Cortex of kidney (tissue), 1 donor: ENCODE measurements at places on chromosomes 4 and X.

DNA sequence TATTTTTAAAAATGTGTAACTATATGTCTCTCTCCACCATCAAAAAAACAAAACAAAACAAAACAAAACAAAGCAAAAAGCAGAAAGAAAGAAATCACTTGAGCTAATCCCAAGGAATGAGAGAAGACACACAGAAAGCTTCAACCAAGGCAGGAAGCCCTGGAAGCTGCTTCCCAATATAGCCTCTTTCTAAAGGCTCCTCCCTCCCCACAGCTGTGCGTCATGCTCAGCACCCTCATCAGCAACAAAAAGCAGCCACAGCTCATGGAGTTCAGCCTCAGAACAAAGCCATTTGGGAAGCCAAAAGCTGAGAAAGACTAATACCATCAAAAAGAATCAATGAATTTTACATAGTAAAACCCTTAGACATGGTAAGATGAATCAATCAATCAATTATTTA is 501.6 kb upstream of the SMIM31 start:
- DNase-seq: no peak

DNA sequence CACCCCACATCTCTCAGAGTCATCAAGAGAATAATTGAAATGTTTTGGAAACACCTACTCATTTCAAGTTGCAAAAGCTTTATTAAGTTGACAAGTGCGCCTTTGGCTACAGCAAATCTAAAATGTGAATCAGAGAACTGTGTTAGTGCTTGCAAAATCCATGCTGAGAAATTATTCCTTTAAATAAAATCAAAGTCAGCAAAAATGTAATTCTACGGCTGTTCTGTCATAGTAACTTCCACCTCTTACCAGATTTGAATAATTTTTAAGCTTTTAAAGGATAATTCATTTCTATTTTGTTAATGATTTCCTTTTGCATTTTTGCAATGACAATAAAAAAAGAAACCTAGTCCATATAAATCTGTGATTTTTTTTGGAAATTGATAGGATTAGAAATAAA is 1779.1 kb downstream of the STIM2 start:
- no peak for DNase-seq

GRCh38 chrX:69140837-69141236 is 24.4 kb downstream of the PJA1 start:
- no peak for DNase-seq

DNA sequence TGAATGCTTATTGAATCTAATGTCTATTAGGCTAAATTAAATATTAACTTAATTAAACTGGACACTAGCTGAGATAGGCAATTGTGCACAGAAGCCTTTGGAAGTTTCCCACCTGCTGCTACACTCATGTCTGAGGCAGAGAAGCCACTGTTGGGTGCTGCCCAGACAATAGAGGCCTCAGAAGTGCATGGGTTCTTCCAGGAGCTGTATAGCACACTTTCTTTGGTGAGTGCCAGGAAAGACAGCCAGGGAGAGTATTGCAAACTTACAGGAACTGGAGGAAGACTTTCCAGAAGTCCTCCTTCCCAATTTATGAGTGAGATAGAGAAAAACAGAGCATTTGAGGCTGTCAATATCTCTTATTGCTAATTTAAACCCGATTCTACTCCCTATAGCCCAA is 89.9 kb downstream of the GPAT3 start:
- no peak for DNase-seq

GRCh38 chr4:43242606-43243005 is 350.1 kb downstream of the GRXCR1 start:
- DNase-seq: no peak

DNA sequence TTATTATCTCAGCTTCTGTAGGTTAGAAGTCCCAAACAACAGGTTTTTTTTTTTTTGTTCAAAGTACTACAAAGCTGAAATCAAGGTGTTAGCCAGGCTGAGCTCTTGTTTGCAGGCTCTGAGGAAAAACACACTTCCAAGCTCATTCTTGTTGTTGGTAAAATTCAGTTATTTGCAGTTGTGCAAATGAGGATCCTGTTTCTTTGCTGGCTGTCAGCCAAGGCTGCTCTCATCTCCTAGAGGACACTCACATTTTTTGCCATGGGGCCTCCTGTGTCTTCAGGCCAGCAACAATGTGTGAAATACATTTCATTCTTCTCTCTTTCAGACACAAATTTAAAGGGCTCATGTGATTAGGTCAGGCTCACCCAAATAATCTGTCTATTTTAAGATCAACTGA is 60.3 kb upstream of the HSD17B10 start:
- no peak for DNase-seq

- DNase-seq: no peak
Observed at GRCh38 chrX:40931921-40932320, 153.3 kb upstream of the USP9X start.

- DNase-seq: no peak
Observed at GRCh38 chr4:184246426-184246825, 28.8 kb upstream of the ENPP6 start.

GRCh38 chr4:186272699-186273391 is 6.9 kb downstream of the F11 start:
- no peak for DNase-seq

DNA sequence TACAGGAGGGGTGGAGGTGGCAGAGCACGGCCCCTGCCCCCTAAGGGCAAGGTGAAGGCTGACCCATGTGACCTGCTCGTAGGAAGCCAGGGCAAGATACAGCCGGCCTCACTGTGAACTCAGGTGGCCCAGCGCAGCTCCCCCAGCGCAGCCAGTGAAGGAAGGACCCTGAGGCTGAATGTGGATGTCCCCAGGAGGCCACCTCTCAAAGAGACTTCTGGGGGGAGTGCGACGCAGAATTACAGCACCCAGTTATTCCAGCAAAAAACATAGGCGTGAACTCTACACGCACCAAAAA is 52.6 kb downstream of the ZFYVE28 start:
- DNase-seq: no peak

DNA sequence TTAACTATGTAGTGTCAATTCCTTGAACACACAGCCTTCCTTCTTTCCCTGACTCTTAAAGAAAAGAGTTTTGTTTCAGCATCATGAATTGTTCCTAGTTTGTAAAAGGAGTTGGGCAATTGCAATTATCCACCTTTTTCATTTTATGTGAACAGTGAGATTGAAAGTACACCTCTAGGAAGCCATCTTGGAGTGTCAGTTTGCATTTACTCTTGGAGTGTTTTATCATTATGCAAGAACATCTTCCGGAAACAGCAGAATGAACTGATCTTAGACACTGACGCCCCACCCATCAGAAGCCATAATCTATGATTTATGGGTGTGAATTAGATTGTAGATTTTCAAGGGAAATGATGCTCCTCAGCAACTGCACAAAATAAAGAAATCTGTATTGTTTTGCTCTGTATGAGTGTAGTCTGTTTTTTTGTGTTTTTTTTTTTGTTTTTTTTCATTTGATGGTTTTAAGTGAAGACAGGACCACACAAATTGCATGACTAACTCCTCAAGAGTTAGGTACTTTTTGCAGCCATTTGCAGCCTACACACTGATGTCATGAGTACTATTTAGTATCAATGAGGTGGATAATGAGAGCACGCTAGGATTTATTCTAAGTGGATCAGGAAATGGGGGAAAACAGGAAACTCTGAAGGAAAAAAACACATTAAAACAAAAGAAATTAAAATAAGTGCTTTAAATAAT is 19.5 kb upstream of the FGF2 start:
- DNase-seq: no peak

- DNase-seq: no peak
Observed at GRCh38 chr4:173490256-173490655, 39.8 kb downstream of the HAND2 start.

DNA sequence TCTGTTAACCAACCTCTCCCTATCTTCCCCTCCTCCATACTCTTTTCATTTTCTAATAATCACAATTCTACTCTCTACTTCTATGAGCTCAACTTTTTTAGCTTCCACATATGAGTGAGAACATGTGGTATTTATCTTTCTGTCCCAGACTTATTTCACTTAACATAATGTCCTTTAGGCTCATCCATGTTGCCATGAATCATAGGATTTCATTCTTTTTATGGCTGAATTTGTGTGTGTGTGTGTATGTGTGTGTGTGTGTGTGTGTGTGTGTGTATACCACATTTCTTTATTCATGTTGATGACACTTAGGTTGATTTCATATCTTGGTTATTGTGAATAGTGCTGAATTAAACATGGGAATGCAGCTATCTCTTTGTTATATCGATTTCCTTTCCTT is 37.4 kb downstream of the RUFY3 start:
- DNase-seq: no peak

- no peak for DNase-seq
Observed at GRCh38 chr4:5098176-5098575, 46.9 kb downstream of the STK32B start.

DNA sequence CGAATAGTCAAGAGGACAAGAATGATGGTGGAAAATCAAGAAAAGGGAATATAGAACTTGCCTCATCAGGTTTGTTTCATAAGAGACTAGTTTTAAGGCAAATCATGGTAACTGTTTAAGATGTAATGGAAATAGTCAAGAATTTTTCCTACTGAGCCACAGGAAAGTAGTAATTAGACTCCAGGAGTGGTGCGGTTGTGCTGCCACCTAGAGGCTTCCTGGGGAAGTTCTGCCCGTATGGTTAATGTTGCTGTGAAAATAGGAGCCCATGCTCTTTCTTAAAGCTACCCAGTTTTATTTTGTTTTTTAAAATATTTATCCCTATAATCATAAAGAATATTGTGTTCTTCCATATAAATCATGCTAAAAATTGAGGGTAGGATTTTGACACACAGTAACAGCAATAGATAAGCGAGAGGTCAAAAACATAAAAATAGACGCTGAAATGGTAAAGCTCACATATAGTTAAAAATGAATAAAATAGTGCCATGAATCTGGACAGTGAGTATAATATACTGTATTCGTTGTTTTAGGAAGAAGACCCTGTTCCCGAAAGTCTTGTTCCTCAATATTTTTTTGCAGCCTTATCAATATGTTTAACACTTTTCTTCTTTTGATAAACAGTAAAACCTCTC is 87.0 kb downstream of the PHOX2B start:
- no peak for DNase-seq

GRCh38 chr4:17063888-17064287 is 165.4 kb upstream of the LDB2 start:
- DNase-seq: no peak

DNA sequence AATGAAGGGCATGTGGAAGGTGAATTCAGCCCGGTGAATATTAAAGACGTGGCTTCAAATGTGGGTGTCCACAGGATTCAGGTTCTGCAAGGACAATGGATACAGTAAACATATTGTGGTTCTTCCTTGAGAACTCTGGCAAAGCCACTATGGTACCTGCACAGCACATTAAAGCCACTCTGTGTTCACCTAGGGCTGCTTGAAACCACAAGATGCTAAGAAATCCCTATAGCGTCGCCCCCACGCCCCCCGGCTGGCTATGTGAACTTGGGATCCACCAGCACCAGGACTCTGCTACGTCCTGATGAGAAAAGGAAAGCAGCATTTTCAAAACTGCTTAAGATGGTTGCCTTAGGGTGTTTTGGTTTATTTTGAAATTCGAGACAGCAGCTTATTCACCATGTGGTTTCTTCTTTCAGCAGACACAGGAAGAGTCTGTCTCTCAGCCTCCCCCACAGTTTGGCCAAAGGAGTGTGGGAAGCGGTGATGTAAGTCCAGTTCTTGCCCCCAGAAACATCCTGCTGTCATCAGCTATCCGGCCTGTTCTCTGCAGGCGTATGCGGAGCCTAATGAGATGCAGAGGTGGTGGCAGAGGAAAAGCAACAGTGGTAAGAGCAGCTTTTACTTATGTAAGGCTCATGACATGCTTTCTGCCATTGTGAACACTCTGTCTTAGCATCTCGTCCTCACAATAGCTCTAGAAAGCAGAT is 111.5 kb downstream of the AFAP1 start:
- no peak for DNase-seq

DNA sequence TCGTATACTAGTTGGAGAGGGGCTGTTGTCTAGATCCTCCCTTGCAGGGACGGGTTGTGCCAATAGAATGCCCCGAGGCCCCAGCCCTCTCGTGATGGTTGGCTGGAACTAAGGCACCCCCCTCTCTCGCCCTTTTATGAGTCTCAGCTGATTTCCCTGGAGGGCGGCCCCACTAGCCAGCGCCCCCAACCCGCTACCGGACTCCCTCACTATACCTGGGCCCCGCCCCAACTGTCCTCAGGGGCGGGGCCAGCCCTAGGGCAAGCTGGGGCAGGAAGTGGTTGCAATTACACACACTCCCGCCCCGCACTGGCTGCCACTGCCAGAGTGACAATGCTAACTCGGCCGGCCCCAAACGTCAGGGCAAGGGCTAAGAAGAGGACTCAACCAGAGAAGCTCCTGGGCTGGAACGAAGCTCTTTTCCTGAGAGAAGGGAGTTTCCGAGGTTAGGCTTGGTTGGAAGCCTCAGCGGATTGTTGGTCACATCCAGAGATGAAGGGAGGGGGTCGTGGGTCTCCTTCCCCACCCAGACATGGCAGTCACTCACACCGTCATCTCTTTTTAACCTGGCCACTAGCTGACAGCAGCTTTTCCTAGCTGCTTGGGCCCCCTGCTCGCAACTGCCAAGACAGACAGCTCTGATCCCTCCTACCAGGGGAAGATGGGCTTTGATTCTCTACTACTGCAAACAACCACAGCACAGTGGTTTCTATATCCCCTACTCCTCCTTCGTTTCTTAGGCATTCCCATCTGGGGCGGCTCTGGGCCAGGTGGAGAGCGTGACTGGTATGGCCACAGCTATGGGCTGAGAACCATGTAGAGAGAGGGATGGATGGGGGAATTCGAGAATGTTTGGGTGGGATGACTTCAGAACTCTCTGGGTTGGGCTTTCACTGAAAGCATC is 21.0 kb upstream of the BCORL1 start:
- DNase-seq: no peak

DNA sequence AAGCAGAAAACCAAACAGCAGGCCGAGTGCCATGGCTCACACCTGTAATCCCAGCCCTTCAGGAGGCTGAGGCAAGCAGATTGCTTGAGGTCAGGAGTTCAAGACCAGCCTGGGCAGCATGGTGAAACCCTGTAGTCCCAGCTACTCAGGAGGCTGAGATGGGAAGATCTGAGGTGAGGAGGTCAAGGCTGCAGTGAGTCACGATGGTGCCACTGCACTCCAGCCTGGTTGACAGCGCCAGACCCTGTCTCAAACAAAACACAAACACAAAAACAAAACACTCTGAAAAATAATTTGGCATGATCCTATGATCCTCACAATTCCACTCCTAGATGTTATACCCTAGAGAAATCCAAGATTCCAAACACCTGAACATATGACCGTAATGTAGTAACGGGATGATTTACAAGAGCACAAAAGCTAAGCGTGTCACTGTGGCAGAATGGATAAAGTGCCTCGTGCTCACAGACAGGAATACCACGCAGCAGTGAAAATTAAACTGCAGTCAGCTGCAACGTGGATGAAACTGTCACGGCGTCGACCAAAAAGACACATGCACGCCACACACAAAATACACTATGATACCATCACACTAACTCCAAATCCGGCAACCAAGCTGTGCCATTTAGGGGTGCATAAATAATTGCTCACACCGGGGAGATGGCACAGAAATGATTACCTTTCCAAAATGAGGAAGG is 1.7 kb downstream of the NELFA start:
- no peak for DNase-seq

GRCh38 chr4:3283483-3283882 is 9.3 kb upstream of the RGS12 start:
- DNase-seq: no peak
